ENCODE measurements at places on chromosomes 3 and 15.

- H3K4me3 ChIP-seq, result no peak overlapping the region
- H3K4me1 ChIP-seq, result no peaks in the 10 kb centered on the region
- no peaks in the 10 kb centered on the region for H3K36me3 ChIP-seq
- no peak for DNase-seq
- H3K27me3 ChIP-seq, result no peaks in the 10 kb centered on the region
- H3K27ac ChIP-seq, result no peak overlapping the region
These were observed 509.9 kb downstream of the OCA2 start for GRCh38 chr15:27589260-27589659.

- no peak overlapping the region for H3K27ac ChIP-seq
- DNase-seq, result no peak
- no peaks in the 10 kb centered on the region for H3K36me3 ChIP-seq
- H3K4me1 ChIP-seq, result peaks cover 38% of the 10 kb centered on the region
- no peak overlapping the region for H3K4me3 ChIP-seq
These were observed 2.8 kb downstream of the PLSCR2 start for GRCh38 chr3:146466604-146467003.

GRCh38 chr15:40239693-40240618, 1.1 kb downstream of the PAK6 start:
- H3K4me1 ChIP-seq, result peaks cover 12% of the 10 kb centered on the region
- H3K27me3 ChIP-seq, result peaks cover 7% of the 10 kb centered on the region
- no peak overlapping the region for H3K4me3 ChIP-seq
- H3K27ac ChIP-seq, result no peak overlapping the region
- DNase-seq, result no peak
- H3K36me3 ChIP-seq, result no peaks in the 10 kb centered on the region

GRCh38 chr3:134974624-134975023, 179.6 kb downstream of the EPHB1 start:
- no peak overlapping the region for H3K27ac ChIP-seq
- DNase-seq, result no peak
- no peaks in the 10 kb centered on the region for H3K4me1 ChIP-seq
- no peaks in the 10 kb centered on the region for H3K36me3 ChIP-seq
- no peaks in the 10 kb centered on the region for H3K27me3 ChIP-seq

GRCh38 chr15:74194572-74195559, 7.7 kb downstream of the STRA6 start:
- H3K27me3 ChIP-seq, result no peaks in the 10 kb centered on the region
- H3K27ac ChIP-seq, result no peak overlapping the region
- no peak for DNase-seq
- H3K4me3 ChIP-seq, result no peak overlapping the region
- no peaks in the 10 kb centered on the region for H3K36me3 ChIP-seq

- H3K36me3 ChIP-seq, result no peaks in the 10 kb centered on the region
- no peak overlapping the region for H3K27ac ChIP-seq
- no peaks in the 10 kb centered on the region for H3K27me3 ChIP-seq
- H3K4me3 ChIP-seq, result no peak overlapping the region
These were observed 278.9 kb downstream of the MEX3B start for GRCh38 chr15:81766829-81767475.

GRCh38 chr15:93046120-93046519, 42.9 kb downstream of the RGMA start:
- peaks cover 75% of the 10 kb centered on the region for H3K36me3 ChIP-seq
- H3K4me1 ChIP-seq, result no peaks in the 10 kb centered on the region
- DNase-seq, result no peak
- H3K27me3 ChIP-seq, result no peaks in the 10 kb centered on the region
- no peak overlapping the region for H3K27ac ChIP-seq

- H3K36me3 ChIP-seq, result peaks cover 90% of the 10 kb centered on the region
- H3K27ac ChIP-seq, result peak overlapping the region; percentile 38
- DNase-seq, result no peak
- peaks cover 11% of the 10 kb centered on the region for H3K4me1 ChIP-seq
These were observed 61.9 kb downstream of the EIF3J start for GRCh38 chr15:44598892-44599291.

DNA sequence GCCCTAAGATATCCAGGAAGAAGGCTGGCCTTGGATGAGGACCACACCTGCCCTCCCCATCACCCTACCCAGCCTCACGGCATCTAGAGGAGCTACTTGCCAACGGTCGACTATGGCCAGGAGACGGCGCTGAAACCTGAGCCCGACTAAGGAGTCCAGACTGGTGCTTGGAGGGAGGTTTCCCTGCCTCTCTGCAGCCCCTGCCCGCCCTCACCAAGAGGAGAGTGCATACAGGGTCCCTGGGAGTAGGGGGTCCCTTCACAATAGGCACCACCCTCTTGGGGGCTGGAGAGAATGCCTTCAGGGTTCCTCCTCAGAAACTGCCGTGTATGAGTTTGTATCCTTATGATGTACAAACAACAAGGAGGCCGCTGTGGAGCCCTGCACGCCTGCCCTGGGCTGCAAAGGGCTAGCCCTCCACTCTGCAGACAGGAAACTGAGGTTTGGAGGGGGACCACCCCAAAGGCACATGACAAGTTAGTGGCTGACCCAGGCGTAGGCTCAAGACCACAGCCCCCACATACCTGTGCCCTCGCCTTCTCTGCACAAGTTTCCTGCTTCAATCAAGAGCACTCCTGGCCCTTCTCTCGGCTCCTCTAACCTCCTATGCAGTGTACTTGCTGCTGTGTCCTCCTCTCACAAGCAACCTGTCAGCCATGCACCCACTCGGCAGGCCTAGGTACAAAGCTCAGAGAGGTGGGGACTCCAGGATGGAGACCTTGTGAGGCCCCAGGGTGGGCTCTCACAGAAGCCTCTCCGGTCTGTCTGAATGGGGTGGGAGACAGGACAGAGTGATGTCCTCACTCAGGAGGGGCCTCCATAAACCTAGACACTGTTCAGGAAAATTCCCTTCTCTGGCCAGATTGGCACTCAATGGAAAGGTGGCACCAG, 7.4 kb downstream of the KLF15 start:
- H3K36me3 ChIP-seq, result peaks cover 84% of the 10 kb centered on the region
- DNase-seq, result peak; percentile 20
- peaks cover 36% of the 10 kb centered on the region for H3K4me1 ChIP-seq
- peak overlapping the region; percentile 56 for H3K27ac ChIP-seq
- H3K4me3 ChIP-seq, result no peak overlapping the region

DNA sequence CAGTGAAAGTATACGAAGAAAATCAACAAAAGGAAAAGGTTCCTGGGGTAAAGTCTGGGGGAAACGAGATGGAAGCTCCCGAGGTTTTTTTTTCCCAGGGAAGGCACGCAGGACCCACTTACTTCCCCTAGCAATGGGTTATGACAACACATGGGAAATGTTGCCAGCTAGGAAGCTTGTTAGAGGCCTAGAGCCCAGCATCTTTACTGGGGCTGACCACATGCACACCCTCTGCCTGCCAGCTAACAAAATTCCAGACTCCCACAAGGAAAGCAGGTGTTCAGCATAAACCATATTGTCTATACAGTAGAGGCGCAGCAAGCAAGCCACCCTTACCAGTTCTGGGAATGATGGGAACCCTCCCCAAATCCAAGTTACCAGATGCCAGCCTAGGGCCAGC, 258.8 kb upstream of the NR2E3 start:
- H3K36me3 ChIP-seq, result no peaks in the 10 kb centered on the region
- no peak overlapping the region for H3K27ac ChIP-seq
- no peak for DNase-seq

DNA sequence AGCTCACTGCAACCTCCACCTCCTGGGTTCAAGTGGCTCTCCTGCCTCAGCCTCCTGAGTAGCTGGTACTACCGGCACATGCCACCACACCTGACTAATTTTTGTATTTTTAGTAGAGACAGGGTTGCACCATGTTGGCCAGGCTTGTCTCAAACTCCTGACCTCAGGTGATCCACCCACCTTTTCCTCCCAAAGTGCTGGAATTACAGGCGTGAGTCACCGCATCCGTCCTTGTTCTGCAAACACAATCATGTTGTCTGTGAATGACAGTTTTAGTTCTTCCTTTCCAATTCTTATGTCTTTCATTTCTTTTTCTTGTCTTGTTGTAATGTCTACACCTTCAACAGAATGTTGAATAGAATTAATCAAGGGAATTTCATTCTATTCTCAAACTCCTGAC, 16.3 kb upstream of the SMCO1 start:
- DNase-seq, result no peak
- H3K4me3 ChIP-seq, result no peak overlapping the region
- H3K4me1 ChIP-seq, result peaks cover 9% of the 10 kb centered on the region
- H3K36me3 ChIP-seq, result no peaks in the 10 kb centered on the region

GRCh38 chr3:60542995-60543394, 708.3 kb downstream of the FHIT start:
- no peak overlapping the region for H3K4me3 ChIP-seq
- no peaks in the 10 kb centered on the region for H3K36me3 ChIP-seq
- no peak overlapping the region for H3K27ac ChIP-seq
- H3K27me3 ChIP-seq, result no peaks in the 10 kb centered on the region
- peak; percentile 7 for DNase-seq
- H3K4me1 ChIP-seq, result no peaks in the 10 kb centered on the region

- peak; percentile 57 for DNase-seq
- peak overlapping the region; percentile 56 for H3K27ac ChIP-seq
- no peaks in the 10 kb centered on the region for H3K36me3 ChIP-seq
- H3K4me3 ChIP-seq, result no peak overlapping the region
- H3K27me3 ChIP-seq, result no peaks in the 10 kb centered on the region
These were observed 134.5 kb upstream of the SGO1 start for GRCh38 chr3:20320489-20320888.

GRCh38 chr15:51260202-51260601, 78.2 kb downstream of the CYP19A1 start:
- no peaks in the 10 kb centered on the region for H3K27me3 ChIP-seq
- no peak overlapping the region for H3K27ac ChIP-seq

GRCh38 chr3:53478921-53479664, 15.3 kb upstream of the CACNA1D start:
- H3K27ac ChIP-seq, result no peak overlapping the region
- H3K4me3 ChIP-seq, result no peak overlapping the region
- H3K36me3 ChIP-seq, result no peaks in the 10 kb centered on the region
- no peak for DNase-seq
- H3K4me1 ChIP-seq, result no peaks in the 10 kb centered on the region

GRCh38 chr3:176431038-176431418, 766.3 kb downstream of the TBL1XR1 start:
- H3K36me3 ChIP-seq, result no peaks in the 10 kb centered on the region
- H3K4me1 ChIP-seq, result no peaks in the 10 kb centered on the region
- no peaks in the 10 kb centered on the region for H3K27me3 ChIP-seq
- no peak overlapping the region for H3K27ac ChIP-seq
- DNase-seq, result no peak

DNA sequence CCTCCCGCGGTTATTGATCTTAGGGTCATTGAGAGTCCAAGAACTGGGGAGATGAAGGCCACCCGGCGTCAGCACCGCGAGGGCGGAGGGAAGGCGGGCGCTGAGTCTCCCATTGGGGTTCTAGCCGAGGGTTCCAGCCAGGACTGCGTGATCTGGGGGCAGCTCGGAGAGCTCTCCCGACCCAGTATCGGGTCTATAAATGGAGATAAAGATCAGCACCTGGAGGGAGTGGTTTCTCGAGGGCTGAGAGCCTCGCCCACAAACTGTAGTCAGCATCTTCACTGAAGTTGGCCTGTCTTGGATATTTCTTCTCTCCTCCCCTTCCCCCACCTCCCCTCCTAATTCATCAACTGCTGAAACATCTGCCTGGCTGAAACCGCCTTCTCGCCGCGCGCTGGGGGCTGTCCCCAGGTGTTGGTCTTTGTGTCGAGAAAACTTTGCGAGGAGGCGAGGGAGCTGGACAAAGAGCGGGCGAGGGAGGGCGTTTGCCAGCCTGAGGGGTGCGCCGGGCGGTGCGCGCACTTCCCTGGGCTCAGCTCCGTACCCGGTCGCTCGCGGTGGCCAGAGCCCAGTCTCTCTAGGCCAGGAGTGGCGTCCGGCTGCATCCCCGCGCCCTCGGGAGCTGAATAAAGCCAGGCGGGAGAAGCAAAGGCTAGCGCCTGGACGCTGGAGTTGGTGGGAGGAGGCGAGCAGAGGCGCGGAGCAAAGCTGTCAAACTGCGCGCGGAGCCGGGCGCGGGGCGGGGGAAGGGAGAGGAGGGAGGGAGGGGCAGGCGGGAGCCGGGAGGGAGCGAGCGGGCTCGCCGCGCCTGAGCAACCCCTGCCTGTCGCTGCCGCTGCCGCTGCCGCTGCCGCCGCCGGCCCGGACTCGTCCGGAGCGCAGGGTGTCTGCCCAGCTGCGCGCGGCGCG, at the start of gene ST8SIA2:
ST8SIA2 (plus strand) TSS at position 811 of the 909 bp plus-strand sequence. CDS start 184 bp downstream, outside the sequence.
- DNase-seq, result peak; percentile 90
- no peak within 1 kb of the TSS for H3K27ac ChIP-seq
- H3K4me3 ChIP-seq, result peak within 1 kb of the TSS; percentile 41
- peaks cover 87% of the 10 kb centered on the region for H3K27me3 ChIP-seq
- H3K36me3 ChIP-seq, result no peaks in the 10 kb centered on the region

DNA sequence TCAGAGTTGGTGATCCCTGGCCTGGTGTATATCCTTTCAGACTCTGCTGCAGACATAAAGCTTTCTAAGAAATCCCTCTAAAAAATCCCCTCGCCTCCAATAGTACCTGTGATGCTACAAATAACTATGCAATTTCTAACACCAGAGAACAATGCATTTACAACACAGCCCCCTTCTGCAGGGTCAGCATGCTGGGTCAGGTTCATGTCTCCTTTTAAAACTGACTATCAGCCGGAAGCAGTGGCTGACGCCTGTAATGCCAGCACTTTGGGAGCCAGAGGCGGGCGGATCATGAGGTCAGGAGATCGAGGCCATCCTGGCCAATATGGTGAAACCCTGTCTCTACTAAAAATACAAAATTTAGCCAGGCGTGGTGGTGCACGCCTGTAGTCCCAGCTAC, 77.0 kb upstream of the SPATA12 start:
- H3K27ac ChIP-seq, result no peak overlapping the region
- no peak for DNase-seq
- H3K27me3 ChIP-seq, result no peaks in the 10 kb centered on the region
- H3K4me3 ChIP-seq, result no peak overlapping the region
- no peaks in the 10 kb centered on the region for H3K36me3 ChIP-seq

- DNase-seq, result no peak
- no peak overlapping the region for H3K4me3 ChIP-seq
- H3K27me3 ChIP-seq, result no peaks in the 10 kb centered on the region
- H3K4me1 ChIP-seq, result no peaks in the 10 kb centered on the region
These were observed 13.0 kb downstream of the TF start for GRCh38 chr3:133758964-133759739.

DNA sequence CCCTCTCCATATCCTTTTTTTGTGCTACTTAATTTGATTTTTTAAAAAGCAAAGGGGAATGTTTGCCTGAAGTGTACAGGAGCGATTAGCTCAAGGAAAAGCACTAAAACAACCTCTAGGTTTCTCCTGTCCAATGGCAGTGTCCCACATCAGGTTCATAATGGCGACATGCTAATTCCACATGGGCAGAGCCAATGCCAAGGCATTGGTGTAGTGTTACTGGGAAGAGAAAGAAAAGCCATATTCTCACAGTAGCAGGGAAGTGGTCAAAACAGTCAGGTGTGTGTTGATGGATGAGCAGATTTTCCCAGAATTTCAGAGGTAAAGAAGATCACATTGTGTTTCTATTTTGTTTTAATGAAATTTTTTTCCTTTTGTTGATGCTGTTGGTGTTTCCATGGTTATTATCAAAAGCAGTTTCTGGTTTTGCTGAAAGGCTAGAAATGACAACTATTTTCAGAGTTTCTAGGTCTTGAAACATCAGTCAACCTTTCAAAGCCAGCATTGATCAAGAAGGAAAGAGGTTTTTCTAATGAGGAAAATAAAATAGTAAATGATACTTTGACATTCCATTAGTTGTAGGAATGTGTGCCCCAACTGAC, 65.2 kb downstream of the FNDC3B start:
- H3K27me3 ChIP-seq, result no peaks in the 10 kb centered on the region
- no peak overlapping the region for H3K4me3 ChIP-seq
- H3K27ac ChIP-seq, result peak overlapping the region; percentile 34
- H3K4me1 ChIP-seq, result peaks cover 93% of the 10 kb centered on the region
- no peak for DNase-seq

Data from stomach (tissue), 19 donors.